ENCODE measurements at places on chromosomes 16 and 17.

DNA sequence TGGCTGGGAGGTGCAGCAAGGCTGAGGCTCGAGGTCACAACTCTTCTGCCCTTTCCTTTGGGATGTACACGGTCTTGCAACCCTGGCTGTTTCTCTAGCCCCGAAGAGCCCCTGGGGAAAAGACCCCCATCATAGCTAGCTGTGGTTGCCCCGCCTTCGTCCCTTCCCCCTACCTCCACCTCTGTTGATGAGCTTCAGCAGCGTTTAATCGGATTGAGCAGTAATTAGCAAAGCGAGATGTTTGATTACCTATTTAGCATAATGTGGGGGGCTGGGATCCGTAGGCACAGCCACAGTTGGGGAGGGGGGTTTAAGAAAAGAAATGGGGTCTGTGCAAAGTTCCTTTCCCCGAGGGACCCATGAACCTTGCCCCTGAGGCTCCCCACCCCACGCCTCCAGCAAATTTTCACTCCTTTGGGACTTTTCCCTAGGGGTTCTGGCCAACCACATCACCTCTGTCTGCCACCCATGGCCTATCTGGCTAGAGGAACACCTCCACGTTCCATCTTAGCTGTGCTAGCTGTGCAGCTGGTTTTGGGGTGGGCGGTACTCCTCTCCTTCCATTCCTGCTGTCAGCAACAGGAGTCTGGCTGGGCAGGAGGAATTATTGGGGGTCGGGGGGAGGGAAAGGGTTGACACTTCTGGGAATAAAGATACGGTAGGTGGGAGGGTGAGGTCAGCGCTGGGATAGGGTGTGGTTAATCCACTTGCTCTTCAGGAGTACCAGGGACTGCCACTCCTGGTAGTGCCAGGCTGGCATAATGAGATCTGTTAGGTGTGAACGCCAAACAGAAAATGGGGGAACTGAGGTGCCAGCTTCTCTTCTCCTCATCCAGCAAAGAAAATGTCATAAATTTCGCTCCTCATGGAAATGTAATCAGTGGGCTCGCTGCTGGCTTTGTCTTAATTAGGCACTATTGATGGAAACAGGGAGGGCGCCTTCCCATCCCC is 1.3 kb upstream of the DNAH2 start:
- DNase-seq: no peak

GRCh38 chr16:16086653-16087446 is 136.4 kb downstream of the ABCC6 start:
- no peak for DNase-seq

- DNase-seq: no peak
Observed at GRCh38 chr16:58430718-58431117, 38.4 kb downstream of the GINS3 start.

DNA sequence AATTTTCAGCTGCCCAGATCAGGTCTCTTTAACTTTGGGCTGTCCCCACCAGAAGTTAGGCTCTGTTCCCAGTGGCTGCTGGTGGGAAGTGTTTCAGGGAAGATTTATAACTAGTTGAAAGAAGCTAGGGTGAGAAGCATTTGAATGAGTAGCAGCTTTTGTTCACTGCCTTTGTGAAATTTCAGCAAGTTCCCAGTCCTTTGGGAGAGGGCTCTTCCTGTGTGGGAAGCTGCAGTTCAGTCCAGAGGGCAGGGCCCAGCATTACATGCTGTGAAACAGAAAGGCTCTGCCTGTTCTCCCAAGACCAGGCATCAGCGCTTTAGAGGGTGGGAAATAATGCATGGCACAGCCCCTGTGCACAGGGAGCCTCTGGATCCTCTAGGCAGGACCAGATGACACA is 17.8 kb downstream of the PROCA1 start:
- DNase-seq: no peak

DNA sequence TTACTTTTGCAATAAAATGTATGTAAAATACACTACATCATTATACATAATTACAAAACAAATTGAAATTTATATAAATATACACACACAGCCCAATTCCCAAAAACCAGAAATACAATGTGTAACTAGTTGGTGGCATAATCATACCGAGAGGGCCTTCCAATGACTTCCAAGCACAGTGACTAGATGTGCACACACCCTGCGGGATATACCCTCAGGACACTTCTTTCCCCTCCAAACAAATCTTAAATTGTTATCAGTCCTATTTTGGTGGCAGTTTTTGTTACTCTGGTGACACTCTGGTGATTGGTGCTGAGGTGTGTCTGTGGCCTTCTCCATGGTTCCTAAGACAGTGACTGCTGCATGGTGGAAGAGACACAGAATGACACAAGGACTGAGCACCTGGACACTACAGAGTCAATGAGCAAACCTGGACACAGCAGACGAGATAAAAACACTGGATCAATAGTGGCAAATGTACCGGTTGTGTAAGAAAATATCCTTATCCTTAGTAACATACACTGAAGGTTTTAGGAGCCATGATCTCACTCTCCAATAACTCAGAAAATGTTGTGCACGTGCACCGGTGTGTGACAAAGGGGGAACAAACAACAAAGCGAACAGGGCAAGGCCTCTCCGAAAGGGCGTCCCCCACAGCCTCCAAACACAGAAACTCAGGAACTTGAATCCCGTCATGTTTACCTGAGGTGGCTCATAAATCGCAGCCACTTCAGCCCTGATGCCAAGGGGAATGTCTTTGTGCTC is 32.9 kb downstream of the NPLOC4 start:
- no peak for DNase-seq

- DNase-seq: no peak
Observed at GRCh38 chr17:1745513-1746020, 2.9 kb downstream of the SERPINF2 start.

DNA sequence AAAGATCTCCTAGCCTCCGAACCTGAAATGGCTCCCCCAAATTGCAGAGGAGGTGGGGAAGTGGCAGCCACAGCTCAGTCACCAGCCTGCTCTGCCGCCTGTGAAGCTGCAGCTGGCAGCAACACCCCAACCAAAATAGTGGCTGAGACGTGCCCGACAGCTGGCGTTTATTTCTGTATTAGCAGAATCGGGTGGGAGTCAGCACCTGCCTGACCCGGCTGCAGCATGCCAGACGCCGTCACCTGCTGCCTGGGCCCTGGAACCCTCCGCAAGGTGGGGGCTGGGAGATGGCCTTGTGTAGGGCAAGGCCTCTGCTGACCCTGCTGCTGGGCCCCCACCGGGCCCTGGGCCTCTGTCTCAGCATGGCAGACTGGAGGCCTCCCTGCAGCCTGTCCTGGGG is 17.5 kb upstream of the PABPN1L start:
- no peak for DNase-seq

- DNase-seq: peak; percentile 76
Observed at GRCh38 chr16:84144209-84144858, 643 bp downstream of the HSDL1 start.

DNA sequence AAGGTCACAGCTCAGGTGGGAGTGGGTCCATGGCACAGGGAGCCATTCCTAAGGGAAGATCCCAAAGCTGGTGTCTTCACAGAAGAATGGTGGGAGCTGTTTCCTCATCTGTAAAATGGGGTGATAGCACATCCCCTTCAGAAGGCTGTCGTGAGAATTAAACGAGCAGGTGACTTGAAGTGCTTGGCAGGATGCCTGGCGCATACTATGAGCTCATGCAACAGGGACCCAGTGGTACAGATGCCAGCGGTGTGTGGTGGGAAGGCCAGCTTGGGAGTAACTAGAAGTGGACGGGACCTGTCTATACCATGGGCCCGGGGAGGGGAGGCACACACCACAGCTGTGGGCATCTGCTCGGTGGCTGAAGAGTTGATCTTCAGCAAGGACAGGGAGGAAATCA is 189.3 kb upstream of the TNRC6C start:
- no peak for DNase-seq

- DNase-seq: no peak
Observed at GRCh38 chr17:81961087-81961511, at the start of gene NOTUM. Gene NOTUM (minus strand): TSS chr17:81961187. CDS start chr17:81960909, 278 bp downstream.

- no peak for DNase-seq
Observed at GRCh38 chr17:57773557-57773956, 28.5 kb upstream of the CCDC182 start.
